Hematopoietic multipotent progenitor cell (in vitro differentiated cells): ENCODE measurements at places on chromosomes 1 and 21.

GRCh38 chr1:117096951-117097408 lies 24.6 kb downstream of the TRIM45 start:
- no peak for DNase-seq

GRCh38 chr1:12157366-12158231 lies 9.2 kb upstream of the TNFRSF1B start:
- DNase-seq, result peak; percentile 72

DNA sequence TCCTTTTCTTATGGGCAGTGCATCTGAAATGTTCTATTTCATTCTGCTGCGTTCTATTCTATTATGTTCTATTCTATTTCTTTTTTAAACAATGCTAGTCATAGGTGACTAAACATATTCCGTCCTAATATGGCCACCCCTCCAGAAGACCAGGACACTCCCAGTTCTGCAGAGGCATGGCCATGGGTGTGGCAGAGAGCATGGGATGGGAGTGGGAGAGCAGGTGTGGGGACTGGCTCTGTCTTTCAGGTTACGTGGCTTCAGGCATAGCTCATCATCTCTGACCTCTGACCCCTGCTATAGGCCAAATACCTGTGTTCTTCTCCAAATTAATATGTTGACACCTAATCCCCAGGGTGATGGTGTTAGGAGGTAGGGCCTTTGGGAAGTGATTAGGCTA lies 33.4 kb upstream of the TLR5 start:
- DNase-seq, result no peak

- DNase-seq, result no peak
Observed at GRCh38 chr1:39564340-39564739, 12.2 kb downstream of the PABPC4 start.

DNA sequence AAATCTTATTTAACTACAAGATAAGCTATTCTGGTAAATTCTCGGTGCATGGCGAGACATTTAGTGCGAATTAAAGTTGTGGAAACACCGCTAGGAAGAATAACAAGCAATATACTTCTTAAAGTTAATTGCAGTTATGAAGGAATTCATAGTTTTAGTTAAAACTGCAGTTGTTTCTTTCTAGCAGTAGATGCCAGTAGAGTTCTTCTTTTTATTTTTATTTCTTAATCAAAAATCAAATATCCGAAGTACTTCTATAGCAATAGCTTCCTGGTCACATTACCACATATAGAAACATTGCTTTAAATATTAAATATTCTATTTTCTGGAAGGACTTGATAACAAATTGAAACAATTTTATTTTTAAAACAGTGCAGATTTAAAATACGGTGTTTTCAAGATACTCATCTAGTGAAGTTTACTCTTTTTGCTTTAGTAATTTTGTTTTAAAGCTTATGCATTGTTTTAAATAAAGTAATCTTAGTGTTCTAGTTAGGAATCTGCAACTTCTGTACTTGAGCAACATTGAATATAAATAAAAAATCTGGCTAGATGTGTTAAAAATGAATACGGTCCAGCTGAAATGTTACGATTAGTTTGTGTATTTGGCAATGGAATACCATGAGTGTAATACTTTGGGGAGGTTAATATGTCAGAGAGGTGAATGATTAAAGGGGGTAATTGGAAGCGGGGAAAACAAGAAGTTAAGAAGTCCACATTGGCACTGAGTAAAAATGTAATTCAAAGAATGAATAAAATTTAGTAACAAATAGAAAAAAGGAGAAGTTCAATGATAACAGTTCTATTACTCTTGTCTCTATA lies 2.7 kb upstream of the PRKACB start:
- no peak for DNase-seq

- DNase-seq, result no peak
Observed at GRCh38 chr1:84505493-84506001, 639 bp upstream of the SPATA1 start.

GRCh38 chr1:84434081-84434769 lies 35.9 kb downstream of the DNASE2B start:
- DNase-seq, result no peak

- no peak for DNase-seq
Observed at GRCh38 chr1:84344286-84344685, 42.8 kb downstream of the SAMD13 start.

- no peak for DNase-seq
Observed at GRCh38 chr1:7258589-7259135, 473.4 kb downstream of the CAMTA1 start.

GRCh38 chr1:88457197-88457596 lies 226.9 kb upstream of the PKN2 start:
- no peak for DNase-seq

- peak; percentile 55 for DNase-seq
Observed at GRCh38 chr1:71787699-71788098, 494.6 kb downstream of the NEGR1 start.

DNA sequence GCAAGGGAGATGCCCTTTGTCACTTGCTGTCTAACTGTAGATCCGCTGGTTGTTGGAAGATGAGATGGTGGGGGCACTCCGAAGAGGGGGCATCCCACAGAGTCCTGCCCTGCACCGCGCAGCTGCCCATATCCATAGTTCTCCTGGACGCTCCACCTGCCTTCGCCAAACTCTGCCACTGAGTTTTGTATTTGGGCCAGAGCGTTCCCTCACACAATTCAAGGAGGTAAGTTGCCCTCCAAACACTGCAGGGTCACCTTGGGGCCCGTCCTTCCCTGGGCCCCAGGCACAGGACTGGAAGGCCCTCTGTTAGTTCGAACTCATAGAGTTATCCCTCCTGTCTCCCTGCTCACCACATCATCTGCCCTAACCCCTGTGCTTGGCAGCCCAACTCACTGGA lies 22.1 kb downstream of the HYI start:
- DNase-seq, result no peak

DNA sequence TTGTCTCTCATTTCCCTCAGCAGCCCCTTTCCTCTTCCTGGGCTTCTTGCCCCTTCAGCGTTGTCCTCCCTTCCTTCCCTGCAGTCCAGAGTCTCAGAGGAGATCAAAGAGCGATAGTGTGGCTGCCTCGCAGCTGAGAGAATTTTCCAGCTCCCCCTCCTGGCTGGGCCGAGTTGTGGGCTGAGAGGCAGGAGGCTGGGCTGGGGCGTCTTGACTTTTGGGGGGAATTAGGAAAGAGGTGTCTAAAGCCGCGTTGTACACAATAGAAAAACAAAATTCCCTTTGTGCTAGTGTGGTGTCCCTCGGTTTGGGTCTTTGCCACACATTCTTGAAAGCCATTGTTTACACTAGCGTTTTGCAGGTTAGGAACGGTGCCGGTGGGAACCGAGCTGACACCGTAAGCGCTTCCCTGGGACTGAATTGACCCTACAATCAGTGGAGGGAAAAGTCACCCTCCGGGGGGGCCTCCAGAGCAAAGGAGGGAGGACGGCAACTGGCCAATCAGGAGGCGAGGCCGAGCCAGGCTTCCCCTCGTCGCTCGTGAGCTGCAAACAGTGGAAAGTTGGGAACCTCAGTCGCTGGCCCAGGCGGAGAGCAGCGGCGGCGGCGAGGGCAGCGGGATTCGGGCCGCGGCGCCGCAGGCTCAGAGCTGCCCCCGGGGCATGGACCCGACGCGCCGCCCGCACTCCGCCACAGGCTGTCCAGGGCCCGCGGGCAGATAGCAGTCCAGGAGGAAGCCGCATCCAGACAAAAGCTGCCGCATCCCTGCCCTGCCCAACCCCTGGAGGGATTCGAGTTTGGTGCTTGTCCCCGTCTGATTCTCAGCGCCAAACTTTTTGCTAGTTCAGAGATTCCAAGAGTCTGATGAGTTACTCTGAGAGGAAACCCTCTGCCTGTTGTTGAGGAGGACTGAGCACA lies at the start of gene HMCN1:
Gene HMCN1, plus strand, starts transcription at position 574 of the 918 bp plus-strand sequence. CDS start 389 bp downstream, outside the sequence.
- DNase-seq, result peak; percentile 45

DNA sequence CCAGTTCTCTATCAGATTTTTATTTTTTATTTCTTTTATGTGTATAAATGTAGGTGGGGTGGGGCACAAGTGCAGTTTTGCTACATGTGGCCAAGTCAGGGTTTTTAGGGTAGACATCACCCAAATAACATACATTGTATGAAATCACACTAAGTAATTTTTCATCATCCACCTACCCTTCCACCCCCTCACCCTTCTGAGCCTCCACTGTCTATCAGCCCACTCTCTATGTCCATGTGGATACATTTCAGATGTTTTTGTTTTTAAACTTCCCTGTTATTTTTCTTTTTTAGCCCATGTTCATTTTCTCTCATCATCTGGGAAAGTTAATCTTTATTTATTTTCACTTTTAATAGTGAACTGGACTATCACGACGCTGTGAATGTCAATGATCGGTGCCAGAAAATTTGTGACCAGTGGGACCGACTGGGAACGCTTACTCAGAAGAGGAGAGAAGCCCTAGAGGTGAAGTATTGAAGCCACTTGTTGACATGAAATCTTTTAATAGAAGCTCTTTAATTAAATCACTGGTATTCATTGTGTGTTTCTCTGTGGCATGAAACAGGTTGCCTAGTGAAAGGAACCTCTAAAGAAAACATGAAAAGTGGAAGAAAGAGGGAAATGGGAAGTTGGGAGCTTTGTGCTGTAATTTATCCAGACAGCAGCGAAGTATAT lies 47.6 kb upstream of the MTR start:
- no peak for DNase-seq
